Progenitor cell of endocrine pancreas (in vitro differentiated cells): ENCODE measurements at places on chromosomes 6 and 20. TPM values are rescaled to one million over a fixed set of nuclear protein-coding genes. Genes with fewer than 3 reads are reported as not detected.

DNA sequence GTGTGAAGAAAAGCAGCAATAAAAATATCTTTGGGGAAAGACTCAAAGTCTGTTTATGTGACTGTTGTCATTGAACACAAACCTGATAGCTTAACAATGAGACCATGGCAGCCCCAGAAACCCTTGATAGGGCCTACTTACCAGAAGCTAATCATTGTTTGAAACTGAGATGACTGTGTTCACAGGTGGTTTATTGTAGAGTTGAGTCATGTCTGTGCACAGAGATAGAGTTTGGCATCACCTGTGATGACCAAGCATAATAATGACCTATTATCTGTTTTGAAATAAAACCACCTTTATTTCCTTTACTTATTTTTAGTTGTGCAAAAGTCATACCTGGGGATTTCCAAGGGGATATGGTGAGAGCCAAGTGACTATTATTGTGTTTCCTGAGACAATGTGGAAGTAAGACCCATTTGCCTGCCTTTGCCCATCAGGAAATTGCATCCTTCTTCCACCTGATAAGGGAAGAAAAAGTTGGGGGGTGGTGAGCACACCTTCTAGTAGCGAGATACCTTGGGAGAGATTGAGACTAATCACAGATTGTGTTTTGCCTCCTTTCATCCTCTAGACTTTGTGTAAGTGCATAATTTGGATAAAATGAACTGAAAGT, 456.9 kb upstream of the JAG1 start:
- no peak for DNase-seq
- no peaks in the 10 kb centered on the region for H3K36me3 ChIP-seq
- peaks cover 14% of the 10 kb centered on the region for H3K4me1 ChIP-seq

DNA sequence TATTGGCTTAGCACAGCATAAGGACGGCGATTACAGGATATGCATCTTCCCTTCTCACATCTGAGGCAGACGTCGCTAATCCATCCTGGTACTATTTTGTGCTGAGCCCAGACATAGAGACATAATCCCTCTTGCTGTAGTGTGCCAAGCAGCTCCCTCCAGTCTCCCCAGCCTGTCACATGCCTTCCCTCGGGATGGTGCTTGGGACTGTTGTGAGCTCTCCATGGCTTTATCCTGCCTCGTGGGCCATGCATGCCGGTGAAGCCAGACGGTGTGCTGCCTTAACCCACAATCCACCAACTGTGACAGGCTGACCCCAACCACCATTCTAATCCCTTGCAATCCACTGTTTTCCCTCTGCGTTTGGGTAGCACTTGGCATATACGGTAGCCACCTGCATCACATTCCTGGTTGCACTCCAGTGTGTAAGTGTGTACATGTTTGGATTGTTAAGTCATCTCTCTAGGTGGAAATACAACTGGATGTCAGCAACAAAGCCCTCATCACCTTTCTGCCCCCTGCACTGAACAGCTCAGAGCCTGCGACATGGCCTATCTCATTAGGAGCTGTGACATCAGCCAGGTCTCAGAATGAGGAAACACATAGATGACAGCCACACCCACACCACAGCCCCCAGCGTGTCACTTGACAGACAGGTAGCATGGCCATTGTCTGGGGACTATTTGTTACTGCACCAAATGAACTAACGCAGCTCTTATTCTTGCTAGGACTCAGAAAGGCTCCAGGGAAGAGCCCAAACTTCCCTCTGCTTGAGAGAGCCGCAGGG, 374.8 kb upstream of the CDH4 start:
- no peak for DNase-seq
- H3K36me3 ChIP-seq, result no peaks in the 10 kb centered on the region
- no peak overlapping the region for H3K27ac ChIP-seq
- no peak overlapping the region for H3K4me3 ChIP-seq
- H3K4me1 ChIP-seq, result no peaks in the 10 kb centered on the region

- H3K4me3 ChIP-seq, result no peak overlapping the region
- no peak for DNase-seq
- no peak overlapping the region for H3K27ac ChIP-seq
- no peaks in the 10 kb centered on the region for H3K36me3 ChIP-seq
Measured at GRCh38 chr6:85684133-85684808, 41.6 kb upstream of the SYNCRIP start.

- DNase-seq, result no peak
- H3K4me3 ChIP-seq, result no peak overlapping the region
- no peak overlapping the region for H3K27ac ChIP-seq
- no peaks in the 10 kb centered on the region for H3K27me3 ChIP-seq
Measured at GRCh38 chr6:54286141-54286540, 22.1 kb upstream of the TINAG start.

The RAET1G gene
- total RNA-seq, result not detected in 2 replicates

DNA sequence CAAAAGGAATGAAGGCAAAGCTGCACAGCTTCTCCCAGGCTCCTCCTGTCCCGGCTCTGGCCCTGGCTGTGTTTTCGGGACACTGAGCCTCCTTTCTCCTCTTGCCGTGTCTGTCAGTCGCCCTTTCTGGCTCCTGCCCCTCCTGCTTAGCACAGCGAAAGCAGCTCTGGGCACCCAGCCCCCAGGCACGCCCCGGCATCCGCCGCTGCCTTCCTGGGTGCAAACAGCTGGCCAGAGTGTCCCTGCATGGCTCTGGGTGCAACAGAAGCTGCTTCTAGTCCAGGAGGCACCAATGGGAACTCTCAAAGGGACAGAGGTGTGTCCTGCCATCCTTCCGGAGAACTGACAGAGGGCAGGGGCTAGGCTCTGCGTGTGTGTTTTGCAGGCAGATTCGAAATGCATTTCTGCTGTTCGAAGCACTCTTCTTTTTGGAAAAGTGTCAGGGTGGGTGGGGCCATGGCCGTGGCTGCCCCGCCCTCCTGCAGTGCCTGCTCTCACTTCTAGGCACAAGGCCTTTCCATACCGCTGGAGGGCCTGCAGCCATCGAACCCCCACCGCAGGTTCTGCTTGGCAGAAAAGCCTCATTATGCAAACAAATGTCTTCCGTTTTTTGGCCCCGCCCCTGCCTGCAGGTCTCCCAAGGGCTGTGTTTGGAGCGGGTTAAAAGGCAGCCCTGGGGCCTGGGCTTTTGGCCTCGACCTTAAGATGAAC, 15.5 kb downstream of the COL9A3 start:
- peaks cover 11% of the 10 kb centered on the region for H3K4me1 ChIP-seq
- DNase-seq, result no peak
- H3K4me3 ChIP-seq, result no peak overlapping the region

GRCh38 chr20:41160686-41161085, 23.3 kb downstream of the PLCG1 start:
- H3K36me3 ChIP-seq, result peaks cover 18% of the 10 kb centered on the region
- DNase-seq, result no peak
- no peak overlapping the region for H3K4me3 ChIP-seq
- no peak overlapping the region for H3K27ac ChIP-seq
- H3K4me1 ChIP-seq, result peaks cover 20% of the 10 kb centered on the region

DNA sequence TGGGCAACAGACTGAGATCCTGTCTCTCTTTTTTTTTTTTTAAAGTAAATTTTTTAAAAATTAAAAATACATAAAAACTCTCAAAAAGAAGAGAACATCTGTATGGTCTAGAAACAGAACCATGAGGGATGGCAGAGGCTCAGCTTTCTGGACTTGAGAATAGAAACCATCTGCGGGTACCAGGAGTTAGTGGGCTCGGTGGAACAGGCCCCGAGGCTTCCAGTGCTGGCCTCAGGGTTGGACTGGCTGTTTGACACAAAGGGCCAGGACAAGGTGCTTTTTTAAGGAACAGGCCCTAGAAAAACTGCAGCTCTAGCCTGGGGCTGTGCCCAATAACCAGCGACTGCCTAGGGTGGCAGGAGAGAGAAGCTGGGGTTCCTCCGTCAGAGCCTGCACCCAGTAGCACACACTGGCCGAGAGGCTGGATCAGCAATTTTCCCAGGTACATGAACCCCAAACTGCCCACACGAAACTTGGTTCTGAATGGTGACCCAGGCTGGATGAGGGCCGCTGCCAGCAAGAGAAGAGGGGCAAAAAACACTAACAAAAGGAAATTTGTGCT, 131.0 kb upstream of the OLIG3 start:
- H3K27ac ChIP-seq, result no peak overlapping the region
- H3K4me1 ChIP-seq, result peaks cover 2% of the 10 kb centered on the region
- no peak for DNase-seq
- H3K27me3 ChIP-seq, result peaks cover 14% of the 10 kb centered on the region

DNA sequence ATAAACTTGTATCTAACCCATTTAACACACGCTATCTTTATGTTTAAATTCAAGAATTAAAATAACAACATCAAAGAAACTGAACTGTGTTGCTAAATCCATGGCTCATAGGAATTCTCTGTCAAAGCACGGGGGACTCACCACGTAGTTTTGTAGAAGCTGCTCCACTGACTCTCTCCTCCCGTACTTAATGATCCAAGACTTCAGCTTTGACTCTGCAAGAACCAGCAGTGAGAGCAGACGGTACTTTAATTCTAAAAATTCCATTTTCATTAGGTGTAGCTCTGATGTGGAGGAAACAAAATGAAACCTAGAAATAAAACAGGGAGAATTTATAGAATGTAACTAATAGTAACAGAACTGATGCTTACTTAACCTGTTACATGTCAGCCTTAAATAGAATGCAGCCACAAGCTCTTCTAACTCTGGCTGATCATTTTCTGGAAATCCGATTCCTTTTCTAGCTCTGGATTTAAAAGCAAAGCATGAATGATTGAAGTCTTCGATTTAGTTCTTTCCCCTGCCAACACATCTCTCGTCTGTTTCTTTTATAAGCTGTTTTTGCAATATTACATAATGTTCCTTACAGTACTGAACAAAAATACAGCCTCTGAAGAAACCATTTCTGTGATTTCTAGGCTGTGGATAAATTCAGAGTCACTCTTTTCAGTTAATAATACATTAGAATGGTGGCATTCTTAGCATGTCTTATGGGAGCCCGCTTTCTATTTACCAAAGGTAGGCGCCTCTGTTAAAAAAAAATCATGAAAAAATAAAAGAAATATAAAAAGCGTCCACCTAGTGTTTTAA, 165.5 kb downstream of the SYNE1 start:
- no peaks in the 10 kb centered on the region for H3K4me1 ChIP-seq
- no peak for DNase-seq
- no peak overlapping the region for H3K4me3 ChIP-seq
- no peak overlapping the region for H3K27ac ChIP-seq

The TRAM2 gene
- total RNA-seq, result 18.6 and 19.9 TPM in 2 replicates

GRCh38 chr6:29974901-29975560, 32.7 kb downstream of the HLA-A start:
- no peak overlapping the region for H3K27ac ChIP-seq
- peaks cover 60% of the 10 kb centered on the region for H3K27me3 ChIP-seq

The LST1 gene
- total RNA-seq, result not detected in 2 replicates

- H3K36me3 ChIP-seq, result no peaks in the 10 kb centered on the region
- peak overlapping the region; percentile 52 for H3K4me3 ChIP-seq
- no peak overlapping the region for H3K27ac ChIP-seq
- H3K4me1 ChIP-seq, result peaks cover 15% of the 10 kb centered on the region
- peak; percentile 45 for DNase-seq
Measured at GRCh38 chr20:43191946-43192863, 2.5 kb upstream of the PTPRT start.

DNA sequence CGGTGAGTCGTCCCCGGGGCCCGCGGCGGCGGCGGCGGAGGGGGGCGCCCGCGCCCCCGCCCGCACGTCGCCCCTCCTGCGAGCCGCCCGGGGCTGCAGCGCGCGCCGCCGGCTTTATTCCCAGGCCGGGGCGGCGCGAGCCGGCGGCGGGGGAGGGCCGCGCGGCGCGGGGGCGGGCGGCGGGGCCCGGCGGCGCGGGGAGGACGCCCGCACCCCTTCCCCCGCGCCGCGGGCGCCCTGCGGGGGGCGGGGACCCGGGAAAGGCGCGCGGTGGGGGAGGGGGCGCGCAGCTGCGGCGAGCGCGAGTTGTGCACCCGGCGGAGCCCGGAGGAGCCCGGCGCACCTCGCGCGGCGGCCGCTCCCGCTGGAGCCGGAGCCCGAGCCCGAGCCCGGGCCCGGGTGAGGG, 646 bp downstream of the HMGA1 start:
- H3K27me3 ChIP-seq, result no peaks in the 10 kb centered on the region
- no peak for DNase-seq
- H3K4me3 ChIP-seq, result no peak overlapping the region
- H3K27ac ChIP-seq, result no peak overlapping the region
- peaks cover 16% of the 10 kb centered on the region for H3K36me3 ChIP-seq

GRCh38 chr6:137304020-137304780, 85.0 kb upstream of the IFNGR1 start:
- H3K4me3 ChIP-seq, result no peak overlapping the region
- no peaks in the 10 kb centered on the region for H3K36me3 ChIP-seq
- no peak for DNase-seq
- no peak overlapping the region for H3K27ac ChIP-seq
- peaks cover 29% of the 10 kb centered on the region for H3K27me3 ChIP-seq
- peaks cover 6% of the 10 kb centered on the region for H3K4me1 ChIP-seq
